HFFc6 (cell line): ENCODE measurements at places on chromosomes 7 and 10. TPM values are rescaled to one million over a fixed set of nuclear protein-coding genes. Genes with fewer than 3 reads are reported as not detected.

Gene MAD1L1
- total RNA-seq = 31.1 to 49.2 TPM (median 39.8 TPM) in 3 replicates

DNA sequence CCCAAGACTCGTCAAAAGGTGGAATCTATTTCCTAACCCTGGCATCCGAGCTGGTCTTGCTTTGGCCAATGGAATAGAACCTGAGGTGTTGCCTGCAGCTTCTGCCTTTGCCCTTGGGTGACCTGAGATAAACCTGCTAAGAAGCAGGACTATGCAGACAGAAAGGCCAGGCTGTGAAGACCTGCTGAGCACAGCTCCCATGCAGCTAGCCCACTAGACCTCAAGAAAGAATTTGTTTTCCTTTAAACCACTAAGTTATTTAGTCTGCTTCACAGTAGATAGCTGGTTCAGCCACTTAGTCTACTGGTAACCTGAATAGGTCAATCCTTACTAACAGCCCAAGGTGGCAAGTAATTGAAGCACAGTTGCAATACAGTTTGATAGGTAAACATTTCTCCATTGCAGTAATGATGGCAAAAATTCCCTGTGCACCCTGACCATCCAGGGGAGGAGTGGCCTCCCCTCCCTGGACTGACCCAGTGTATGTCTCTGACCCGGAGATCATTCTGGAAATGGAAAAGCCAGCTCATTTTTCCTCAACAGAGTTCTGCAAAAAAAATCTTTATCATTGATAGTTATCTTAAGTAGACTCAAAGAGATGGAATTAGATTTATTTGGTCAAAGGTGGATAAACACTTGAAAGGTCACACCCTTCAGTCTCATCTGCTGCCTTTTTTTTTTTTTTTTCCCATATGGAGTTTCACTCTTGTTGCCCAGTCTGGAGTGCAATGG is 20.0 kb downstream of the TNS3 start:
- H3K27me3 ChIP-seq = no peaks in the 10 kb centered on the region; the same call in none of the 2 replicates
- H3K36me3 ChIP-seq = peaks cover 23% of the 10 kb centered on the region
- H3K27ac ChIP-seq = no peak overlapping the region
- DNase-seq = no peak

- no peak overlapping the region for H3K4me3 ChIP-seq
- H3K27ac ChIP-seq = no peak overlapping the region
- H3K36me3 ChIP-seq = no peaks in the 10 kb centered on the region
- no peaks in the 10 kb centered on the region for H3K4me1 ChIP-seq
These were observed 31.3 kb downstream of the ANXA8 start for GRCh38 chr10:47452495-47453140.

Gene GPR26
- not detected in 3 replicates for total RNA-seq

Gene TMEM229A
- total RNA-seq = not detected in 3 replicates
